ELR (cell line): ENCODE measurements at places on chromosomes 2 and 18.

DNA sequence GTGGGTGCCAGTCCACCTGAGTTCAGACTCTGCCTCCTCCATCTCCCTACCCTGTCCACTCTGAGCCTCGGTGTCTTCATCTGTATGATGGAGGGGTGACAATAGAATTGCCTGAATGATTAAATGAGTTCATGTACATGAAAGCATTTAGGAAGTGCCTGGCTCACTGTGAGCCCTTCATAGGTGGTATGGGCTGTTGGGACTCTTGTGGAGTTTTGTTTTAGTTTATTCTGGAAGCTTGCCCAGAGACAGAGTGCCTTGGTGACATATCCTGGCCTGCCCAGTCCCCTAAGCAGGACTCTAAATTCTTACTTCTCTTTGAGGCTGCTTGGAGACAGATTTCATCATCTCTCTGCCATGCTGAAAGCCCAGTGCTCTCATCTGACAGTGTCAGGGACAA lies 24.5 kb upstream of the GIGYF2 start:
- DNase-seq, result no peak

DNA sequence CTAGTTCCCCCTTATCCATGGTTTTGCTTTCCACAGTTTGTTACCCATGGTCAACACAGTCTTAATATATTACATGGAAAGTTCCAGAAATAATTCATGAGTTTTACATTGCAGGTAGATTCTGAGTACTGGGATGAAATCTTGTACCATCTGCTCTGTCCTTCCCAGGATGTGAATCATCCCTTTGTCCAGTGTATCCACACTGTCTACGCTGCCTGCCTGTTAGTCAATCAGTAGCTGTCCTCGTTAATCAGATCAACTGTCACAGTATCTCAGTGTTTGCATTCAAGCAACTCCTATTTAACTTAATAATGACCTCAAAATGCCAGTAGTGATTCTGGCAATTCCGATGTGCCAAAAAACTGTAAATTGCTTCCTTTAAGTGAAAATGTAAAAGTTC lies 76.3 kb downstream of the DYNC1I2 start:
- peak; percentile 52 for DNase-seq

DNA sequence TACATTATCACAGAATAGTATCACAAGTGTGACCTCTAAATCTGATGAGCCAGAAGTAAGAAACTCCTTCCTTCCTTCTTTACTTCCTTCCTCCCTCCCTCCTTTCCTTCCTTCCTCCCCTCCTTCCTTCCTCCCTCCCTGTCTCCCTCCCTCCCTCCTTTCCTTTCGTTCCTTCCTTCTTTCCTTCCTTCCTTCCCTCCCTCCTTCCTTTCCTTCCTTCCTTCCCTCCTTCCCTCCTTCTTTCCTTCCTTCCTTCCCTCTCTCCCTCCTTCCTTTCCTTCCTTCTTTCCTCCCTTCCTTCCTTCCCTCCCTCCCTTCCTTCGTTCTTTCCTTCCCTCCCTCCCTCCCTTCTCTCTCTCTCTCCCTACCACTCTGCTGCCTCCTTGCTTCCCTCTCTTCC lies 359.2 kb downstream of the OSR1 start:
- no peak for DNase-seq

GRCh38 chr2:25301453-25302352 lies 40.0 kb downstream of the DNMT3A start:
- peak; percentile 86 for DNase-seq

DNA sequence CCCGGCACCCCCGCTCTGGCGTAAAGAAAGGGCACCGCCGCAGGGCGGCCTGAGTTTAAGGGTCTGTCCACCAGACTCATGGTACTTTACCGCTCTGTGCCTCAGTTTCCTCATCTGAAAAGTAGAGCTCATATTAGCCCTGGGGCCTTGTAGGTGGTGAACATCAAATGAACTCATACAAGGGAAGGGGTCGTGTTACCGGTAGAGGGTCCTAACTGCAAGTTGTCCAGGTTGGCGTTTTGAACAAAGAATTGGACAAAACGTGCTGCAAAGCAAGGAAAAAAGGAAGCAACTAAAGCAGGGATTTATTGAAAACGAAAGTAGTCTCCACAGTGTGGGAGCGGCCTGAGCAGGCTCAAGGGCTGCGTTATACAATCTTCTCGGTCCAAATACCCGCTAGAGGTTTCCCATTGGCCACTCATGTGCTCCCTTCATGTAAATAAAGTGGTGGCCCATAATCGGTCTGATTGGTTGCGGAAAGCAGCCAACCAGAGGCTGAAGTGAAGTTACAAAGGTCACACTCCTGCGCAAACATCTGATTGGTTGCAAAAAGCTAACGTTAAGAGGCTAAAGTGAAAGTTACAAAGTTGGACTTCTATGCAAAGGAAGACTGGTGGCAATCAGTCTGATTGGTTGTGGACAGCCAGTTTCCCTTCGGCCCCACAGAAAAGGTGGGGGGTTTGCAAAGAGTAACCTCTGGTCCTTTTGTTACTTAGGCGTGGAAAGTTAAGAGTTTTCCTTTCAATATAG lies 80.7 kb upstream of the LDLRAD4 start:
- no peak for DNase-seq

- no peak for DNase-seq
These were observed 280.2 kb downstream of the SP3 start for GRCh38 chr2:173684896-173685459.

DNA sequence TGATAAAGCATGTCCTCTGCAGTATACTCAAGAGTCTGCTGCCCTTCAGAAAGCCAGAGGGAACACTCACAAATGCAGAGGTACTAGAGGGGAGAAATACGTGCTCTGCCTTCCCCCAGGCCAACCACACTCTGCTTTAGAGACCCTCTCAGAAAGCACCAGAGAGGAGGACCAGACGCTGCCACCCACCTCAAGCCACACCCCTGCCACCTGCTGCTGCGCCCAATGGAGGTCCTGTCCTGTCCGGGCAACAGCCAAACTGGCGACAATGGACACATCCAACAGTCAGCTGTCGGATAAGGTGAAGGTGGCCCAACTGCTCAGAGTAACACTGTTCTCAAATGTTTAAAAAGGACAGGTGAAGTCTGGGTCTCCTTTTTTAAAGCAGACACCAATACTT lies 44.6 kb downstream of the FAM168B start:
- no peak for DNase-seq
